Mesenteric fat pad (tissue), 1 donor: ENCODE measurements at places on chromosomes 7 and 10. TPM values are rescaled to one million over a fixed set of nuclear protein-coding genes. Genes with fewer than 3 reads are reported as not detected.

- DNase-seq = no peak
Observed at GRCh38 chr7:75819711-75820110, 6.1 kb upstream of the CCL24 start.

- no peak for DNase-seq
Observed at GRCh38 chr7:94873239-94873638, 34.2 kb upstream of the PPP1R9A start.

GRCh38 chr10:102152545-102152890, 329 bp downstream of the NOLC1 start:
- no peak for DNase-seq

DNA sequence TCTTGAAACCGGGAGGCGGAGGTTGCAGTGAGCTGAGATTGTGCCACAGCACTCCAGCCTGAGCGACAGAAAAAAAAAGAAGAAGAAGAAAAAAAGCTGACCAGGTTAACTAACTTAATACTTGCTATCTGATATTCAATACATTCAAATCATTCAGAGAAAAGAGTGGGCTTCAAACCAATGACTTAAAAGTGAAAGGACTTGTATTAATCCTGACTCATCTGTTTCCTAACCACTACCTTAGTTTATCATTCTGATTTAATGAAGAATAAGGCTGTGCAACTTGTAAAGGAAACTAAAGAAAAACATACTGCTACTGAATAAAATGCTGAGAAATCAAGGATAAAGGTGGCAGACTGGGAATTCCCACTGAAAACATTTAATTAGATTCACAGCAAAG, 128.4 kb downstream of the NRBF2 start:
- DNase-seq = no peak

- DNase-seq = no peak
Observed at GRCh38 chr10:82071231-82071630, 196.2 kb downstream of the NRG3 start.

- no peak for DNase-seq
Observed at GRCh38 chr10:103013416-103013815, 95.3 kb downstream of the CNNM2 start.

DNA sequence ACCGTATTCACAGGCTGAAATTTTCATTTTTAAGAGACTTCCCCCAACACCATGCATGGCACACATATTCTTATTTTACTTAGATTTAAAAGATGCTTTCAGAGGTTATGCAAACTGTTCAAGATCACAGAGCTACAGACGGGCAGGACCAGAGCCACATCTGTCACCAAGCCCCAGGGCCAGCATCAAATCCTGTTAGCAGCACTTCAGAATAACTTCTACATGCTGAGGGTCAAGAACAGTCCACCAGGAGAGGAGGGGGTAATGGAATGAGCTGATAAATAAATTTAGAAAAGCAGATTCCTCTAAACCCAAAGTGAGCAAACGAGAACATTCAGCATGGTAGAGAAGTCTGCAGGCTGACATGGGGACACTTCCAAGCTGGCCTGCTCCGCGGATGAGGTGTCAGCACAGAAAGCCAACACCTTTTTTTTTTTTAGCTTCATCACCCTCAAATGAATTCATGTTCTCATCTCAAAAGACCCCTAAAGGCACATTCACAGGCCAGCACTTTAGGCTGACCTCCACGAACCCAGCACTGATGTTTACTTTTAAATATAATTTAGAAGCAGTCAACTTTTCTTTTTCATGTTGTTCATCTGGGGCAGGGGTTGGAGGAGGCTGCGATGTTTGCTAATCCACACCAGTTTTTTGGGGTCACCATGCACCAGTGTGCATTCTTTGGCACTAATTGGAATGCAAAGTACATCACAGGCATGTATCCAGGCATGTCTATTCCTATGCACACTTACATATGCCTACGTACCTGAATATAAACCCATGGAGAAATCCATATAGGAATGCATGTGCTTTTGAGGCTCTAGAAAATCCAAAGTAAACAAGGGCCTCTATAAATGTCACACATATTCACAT, 249.0 kb downstream of the TNS3 start:
- no peak for DNase-seq

DNA sequence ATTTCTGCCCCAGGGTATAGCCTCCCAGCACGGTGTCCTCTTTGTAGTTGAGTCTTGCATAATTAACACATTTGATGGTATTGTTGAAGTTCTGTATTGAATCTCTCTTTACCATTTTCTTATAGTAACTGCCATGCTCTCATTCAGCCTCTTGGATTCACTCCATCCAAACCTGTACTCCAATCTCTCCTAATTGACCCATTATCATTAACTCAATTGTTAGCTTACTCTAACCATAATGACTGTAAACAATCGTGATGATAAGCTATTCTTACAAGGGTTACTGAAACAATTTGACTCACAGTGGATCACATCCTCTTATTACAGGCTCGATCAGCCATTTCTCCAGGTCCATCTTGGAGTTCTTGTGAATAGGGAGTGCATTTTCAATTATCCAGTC, 191.9 kb upstream of the AGK start:
- DNase-seq = no peak

DNA sequence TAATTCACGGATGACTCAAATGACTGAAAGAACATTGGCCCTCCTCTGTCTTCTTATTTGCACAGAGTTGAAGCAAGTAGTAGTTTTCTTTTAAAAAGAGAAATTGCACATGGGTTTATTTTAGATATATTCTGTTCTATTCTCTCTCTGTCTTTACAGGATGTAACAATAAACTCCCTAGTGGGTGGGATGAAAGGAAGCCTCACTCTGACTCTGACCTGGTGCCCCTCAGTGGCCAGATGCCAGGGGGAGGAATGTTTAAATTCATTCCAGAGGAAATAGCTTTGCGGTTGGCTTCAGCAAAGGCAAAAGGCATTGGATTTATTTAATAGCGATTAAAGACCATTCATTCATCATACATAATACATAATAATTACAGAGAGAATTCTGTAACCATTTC, 156.4 kb upstream of the MTPN start:
- DNase-seq = no peak

- DNase-seq = no peak
Observed at GRCh38 chr7:10593080-10593479, 380.6 kb upstream of the PHF14 start.

DNA sequence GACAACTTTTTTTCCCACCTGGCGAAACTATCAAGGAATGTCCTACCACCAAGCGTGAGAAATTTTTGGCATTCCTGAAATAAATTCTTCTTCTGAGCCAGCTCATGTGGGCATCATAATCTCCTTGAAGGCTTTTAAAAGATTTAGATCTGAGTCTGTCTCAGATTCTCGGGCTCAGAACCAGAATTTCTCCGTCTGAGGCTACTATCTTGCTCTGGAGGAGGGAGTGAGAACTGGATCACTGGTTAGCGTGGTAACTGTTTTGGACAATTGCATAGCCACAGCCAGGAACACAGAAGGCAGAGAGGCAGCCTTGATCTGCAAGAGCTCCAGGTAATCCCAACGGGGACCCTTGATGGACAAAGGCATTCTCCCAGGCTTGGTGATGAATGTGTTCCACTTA, 1.0 kb upstream of the PLAC9 start:
- DNase-seq = no peak

DNA sequence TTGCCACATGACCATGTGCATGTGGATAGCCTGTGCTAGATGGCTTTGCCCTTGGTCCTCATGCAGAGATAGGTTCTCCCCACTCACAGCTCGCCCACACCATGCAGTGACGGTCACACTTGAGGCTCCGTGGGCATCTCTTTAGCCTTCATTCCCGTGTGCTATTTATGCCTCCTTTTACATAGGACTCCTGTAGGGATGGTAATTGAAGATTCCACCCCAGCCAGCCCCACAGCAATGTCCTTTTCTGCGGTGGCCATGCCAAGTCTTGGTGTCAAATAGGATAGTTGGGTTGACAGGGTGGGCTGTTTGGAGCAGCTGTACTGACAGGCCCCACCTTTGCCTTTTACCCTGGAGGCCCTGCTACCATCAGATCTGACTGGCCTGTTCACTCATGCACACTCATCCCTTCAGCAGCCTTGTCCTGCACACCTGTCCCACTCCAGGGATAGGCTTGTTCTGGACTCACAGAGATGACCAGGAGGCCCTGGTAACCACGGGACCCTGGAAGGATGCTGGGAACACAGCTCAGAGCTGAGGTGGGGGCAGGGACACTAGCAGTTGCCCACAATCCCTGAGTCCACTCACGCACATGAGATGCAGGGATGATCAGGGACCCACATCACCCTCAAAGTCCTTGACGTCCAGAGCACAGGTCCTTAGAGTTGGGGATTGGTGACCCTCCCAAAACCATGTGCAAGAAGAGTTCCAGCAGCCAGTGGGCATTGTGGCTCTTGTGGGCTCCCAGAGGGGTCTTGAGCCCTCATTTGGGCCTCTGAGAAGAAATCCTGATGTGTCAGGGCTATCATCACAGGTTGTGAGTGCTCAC, 71.2 kb downstream of the ADCY1 start:
- DNase-seq = peak; percentile 68

- DNase-seq = peak; percentile 47
Observed at GRCh38 chr7:27254625-27255024, 12.0 kb downstream of the EVX1 start.

DNA sequence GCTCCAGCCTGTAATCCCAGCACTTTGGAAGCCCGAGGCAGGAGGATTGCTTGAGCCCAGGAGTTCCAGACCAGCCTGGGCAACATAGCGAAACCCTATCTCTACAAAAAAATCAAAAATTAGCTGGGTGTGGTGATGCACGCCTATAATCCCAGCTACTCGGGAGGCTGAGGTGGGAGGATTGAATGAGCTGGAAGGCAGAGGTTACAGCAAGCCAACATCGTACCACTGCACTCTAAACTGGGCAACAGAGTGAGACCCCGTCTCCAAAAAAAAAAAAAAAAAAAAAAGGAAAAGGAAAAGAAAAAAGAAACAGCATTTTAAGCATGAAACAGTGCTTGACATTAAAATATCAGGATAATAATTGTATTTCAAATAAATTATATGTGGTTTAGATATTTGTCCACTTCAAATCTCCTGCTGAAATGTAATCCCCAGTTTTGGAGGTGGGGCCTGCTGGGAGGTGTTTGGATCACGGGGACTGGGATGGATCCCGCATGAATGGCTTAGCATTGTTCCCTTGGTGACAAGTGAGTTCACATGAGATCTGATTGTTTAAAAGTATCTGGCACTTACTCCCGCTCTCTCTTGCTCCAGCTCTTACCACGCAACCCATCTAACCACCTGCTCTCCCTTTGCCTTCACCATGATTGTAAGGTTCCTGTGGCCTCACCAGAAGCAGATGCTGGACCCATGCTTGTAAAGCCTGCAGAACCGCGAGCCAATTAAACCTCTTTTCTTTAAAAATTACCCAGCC, 103.4 kb downstream of the SRPK2 start:
- no peak for DNase-seq

GRCh38 chr7:32579776-32580175, 84.5 kb downstream of the AVL9 start:
- no peak for DNase-seq

GRCh38 chr10:74071157-74071556, 73.2 kb downstream of the VCL start:
- DNase-seq = no peak

- DNase-seq = no peak
Observed at GRCh38 chr7:48384180-48384752, 213.0 kb downstream of the ABCA13 start.

DNA sequence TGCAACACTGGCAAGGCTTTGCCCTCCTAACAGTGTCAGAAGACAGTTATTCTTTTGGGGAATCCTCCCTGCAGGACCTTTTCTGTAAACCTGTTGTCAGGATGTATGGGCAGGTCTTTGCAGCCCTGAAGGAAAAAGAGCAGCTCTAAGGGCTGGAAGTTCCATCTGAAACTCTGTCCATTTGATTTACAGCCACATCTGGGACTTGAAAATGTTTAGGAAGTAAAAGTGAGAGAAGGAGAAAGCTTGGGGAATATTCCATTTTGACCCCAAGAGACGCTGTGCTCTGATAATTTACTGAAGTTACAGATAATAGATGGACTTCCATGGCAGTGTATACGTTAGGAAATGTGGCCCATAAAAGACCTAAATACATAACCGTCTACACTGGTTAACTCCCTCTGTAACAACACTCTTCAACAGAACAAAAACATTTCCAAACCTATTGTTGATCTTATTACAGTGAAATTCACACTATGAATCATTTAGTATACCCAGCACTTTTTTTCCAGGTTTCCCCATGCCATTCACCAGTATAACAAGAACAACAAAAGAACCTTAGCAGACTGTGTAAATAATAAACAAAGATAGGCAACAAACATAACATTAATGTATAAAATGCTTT, 89.1 kb downstream of the KIAA1549 start:
- DNase-seq = no peak

GRCh38 chr10:12799714-12800113, 201.8 kb downstream of the CCDC3 start:
- no peak for DNase-seq

DNA sequence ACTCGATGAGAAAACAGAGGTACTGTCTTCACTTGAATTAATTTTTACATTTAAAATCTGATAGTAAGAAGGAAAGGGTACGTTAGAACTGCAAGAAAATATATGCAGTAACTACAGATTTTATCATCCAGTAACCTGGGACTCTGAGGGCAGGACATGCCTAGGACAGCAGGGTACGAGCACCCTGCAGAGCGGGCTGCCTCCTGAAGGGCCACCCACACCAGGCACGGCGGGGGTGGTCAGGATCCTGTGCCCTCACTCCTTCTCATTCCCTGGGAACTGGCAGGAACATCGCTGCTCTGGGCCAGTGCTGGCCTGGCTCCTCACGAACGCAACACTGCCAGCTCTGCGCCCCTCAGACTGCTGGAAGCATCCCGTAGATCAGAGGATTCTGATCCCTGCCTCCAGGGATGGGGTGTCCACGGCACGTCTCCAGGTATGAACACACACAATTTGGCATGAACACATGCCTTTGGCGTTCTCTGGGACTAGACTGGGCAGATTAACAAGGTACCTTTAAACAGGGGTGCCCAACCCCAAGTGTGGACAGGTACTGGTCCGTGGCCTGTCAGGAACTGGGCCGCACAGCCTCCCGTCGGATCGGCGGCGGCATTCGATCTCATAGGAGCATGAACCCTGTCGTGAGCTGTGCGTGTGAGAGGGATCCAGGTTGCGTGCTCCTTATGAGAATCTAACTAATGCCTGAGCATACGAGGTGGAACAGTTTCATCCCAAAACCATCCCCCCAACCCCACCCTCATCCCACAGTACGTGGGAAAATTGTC, 99.3 kb upstream of the FAM20C start:
- no peak for DNase-seq

Gene ZNF746
- total RNA-seq = 19.9 TPM
